AG08396 (cell line): ENCODE measurements at places on chromosomes 5 and 9.

DNA sequence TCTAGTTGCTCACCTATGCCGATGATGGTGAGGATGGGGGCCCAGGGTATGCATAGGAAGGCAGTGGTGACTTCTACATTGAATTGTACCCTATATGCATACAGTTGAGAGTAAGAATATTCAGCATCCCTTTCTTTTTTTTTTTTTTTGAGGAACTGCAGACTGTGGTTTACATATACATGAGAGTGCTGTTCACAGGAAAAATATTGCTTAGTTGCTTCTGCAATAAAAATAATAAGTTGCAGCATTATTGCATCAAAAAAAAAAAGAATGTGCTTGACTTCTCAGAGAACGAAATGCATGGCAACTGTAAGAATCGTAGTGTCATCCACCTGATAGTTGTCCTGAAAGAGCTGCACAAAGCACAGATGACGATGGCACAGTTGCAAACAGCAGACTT, 52.8 kb downstream of the PTCD2 start:
- DNase-seq = no peak

- peak; percentile 88 for DNase-seq
Observed at GRCh38 chr5:173573126-173573960, 43.1 kb downstream of the BOD1 start.

GRCh38 chr9:26669701-26670670, 222.6 kb downstream of the CAAP1 start:
- no peak for DNase-seq

DNA sequence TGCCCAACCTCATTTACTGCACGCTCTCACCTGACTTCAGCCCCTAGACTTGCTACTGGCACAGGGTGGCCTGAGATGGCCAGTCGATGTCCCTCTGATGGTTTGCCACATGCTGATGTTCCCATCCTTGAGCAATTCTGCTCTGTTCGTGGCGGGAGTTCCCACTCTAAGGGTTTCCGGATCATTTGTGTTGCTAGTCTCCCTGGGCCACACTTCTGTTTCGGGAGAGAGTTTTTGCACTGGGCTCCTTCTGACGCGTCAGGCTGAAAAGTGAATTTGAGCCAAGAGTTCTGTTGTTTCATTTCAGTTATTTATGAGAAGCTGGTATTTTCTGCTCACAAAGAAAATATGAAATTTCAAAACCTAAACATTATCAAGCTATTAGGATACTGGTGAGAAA, 597.7 kb downstream of the BNC2 start:
- no peak for DNase-seq

GRCh38 chr9:98101868-98102273, 17.2 kb downstream of the TRIM14 start:
- no peak for DNase-seq

- DNase-seq = no peak
Observed at GRCh38 chr5:96977228-96977627, 41.3 kb downstream of the LNPEP start.

- DNase-seq = no peak
Observed at GRCh38 chr9:114314881-114315722, 7.8 kb upstream of the ORM1 start.

DNA sequence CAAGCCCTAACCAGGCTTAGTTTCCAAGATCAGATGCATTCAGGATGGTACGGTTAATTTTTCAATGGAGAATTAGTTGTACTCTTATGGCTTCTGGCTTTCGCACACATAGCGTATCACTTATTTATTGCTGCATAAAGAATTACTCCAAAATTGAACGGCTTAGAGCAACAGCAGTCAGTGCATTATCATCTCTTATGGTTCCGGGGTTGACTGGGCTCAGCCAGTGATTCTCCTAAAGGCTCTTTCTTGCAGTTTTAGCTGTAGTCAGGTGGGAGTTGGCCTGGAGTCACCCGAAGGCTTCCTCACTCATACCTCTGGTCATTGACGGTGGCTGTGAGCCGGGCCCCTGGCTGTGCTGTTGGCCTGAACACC, 595 bp upstream of the GRHPR start:
- no peak for DNase-seq

GRCh38 chr5:139893873-139894272, 98.3 kb downstream of the PSD2 start:
- no peak for DNase-seq

DNA sequence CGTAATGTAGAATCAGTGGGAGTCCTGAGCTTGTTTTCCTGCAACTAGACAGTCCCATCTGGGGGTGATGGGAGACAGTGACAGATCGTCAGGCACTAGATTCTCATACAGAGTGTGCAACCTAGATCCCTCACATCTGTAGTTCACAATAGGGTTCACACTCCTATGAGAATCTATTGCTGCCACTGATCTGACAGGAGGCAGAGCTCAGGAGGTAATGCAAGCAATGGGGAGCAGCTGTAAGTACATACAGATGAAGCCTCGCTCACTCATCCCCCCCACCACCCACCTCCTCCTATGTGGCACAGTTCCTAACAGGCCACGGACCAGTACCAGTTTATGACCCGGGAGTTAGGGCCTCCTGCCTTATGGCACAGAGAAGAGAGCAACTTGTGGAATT, 116.2 kb upstream of the PIK3R1 start:
- no peak for DNase-seq

DNA sequence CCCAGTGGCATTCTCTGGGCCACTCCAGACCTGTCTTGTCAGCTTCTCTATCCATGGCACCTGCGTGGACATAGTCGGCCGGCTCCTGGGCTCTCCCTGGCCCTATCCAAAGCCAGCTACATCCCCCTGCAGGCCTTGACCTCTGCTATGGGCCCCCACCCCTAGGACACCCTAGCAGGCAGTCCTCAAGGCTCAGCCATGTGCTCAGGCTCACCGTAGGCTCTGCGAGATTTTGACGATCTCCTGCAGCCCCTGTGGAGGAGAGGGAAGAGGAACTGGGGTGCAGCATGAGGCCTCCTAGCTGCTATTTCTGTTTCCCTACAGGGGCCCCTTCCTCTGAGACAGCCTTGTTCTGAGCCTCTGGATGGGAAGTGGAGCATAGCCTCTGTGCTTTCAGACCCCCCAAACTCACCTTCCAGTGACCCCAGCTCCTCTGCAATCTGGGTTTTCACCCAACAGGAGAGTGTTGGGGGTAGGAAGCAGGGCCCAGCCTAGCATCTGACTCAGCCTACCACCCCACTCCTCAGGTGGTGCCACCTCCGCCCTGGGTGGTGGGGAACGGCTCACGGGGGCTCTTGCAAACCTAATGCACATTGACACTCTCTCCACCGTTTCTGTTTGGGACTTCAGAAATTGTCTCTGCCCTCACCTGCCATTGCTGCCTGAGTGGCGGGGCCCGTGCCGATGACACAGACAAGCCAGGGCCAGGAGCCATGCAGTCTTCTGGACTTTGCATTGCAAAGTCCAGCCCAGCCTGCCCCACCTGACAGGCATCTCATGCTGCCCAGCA, 36.7 kb downstream of the HRH2 start:
- DNase-seq = no peak

- DNase-seq = peak; percentile 41
Observed at GRCh38 chr5:140672455-140673186, 755 bp downstream of the DND1 start.

DNA sequence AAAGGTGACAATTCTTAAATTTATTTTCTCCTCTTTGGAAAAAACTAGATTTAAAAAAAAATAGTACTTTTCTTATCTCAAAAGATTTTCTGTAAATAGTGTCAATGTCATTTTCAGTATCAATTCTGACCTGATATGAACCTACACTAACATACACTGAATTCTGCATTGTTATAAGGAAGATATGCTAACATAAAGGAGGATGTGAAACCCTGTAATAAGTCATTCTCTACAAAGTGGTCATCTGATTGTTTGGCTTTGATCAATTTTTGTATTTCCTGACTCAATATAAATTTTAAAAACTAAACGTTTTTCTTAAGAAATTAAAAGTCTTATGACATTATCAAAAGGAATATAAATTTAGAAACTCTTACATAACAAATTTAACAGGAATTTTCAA, 233.6 kb upstream of the EDIL3 start:
- DNase-seq = no peak

- no peak for DNase-seq
Observed at GRCh38 chr5:9533096-9533495, 12.8 kb downstream of the SEMA5A start.

- peak; percentile 32 for DNase-seq
Observed at GRCh38 chr9:71767776-71768321, 464 bp downstream of the CEMIP2 start.

- peak; percentile 84 for DNase-seq
Observed at GRCh38 chr9:37976714-37977477, 73.0 kb upstream of the SLC25A51 start.

DNA sequence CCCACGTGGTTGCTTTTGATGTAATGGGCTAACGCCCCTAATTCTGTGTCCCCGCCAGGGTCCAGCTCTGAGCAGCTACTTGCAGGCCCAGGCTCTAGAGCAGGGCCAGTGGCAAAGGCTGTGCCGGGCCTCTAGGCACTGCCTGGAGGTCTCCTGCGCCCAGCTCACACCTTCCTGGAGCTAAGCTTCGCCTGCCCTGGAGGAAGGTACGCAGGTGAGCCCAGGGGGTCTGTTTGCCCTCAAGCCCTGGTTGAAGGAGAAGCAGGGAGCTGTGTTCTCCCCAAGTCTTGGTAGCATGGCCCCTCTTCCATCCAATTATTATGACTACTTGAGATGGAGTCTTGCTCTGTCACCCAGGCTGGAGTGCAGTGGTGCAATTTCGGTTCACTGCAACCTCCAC, 5.2 kb upstream of the LMX1B start:
- no peak for DNase-seq

- DNase-seq = no peak
Observed at GRCh38 chr5:140287801-140288521, 14.9 kb downstream of the PFDN1 start.
